ENCODE measurements at places on chromosomes 3 and 15.

DNA sequence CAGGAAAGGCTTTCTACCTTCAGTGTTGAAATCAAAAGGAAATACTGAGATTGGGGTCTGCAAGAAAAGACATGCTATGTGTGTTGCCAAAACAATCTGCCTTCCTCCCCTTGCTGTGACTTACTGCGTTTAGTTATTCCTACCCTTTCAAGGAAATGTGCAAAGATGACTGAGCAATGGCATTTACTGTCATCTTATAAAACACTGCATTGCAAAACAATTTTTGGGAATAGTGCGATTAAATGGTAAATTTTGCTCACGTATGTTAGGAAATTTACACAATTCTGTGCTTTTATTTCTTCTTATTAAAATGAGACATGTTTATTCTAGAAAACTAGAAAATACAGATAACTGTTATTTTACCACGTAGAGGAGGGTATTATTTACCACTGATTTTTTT lies 45.8 kb downstream of the PDE8A start:
- no peak for DNase-seq

GRCh38 chr3:109118584-109118983 lies 650 bp upstream of the MORC1 start:
- DNase-seq, result no peak

GRCh38 chr3:161940621-161940965 lies 444.0 kb downstream of the OTOL1 start:
- no peak for DNase-seq

- no peak for DNase-seq
Observed at GRCh38 chr3:123129092-123129491, 62.3 kb downstream of the PDIA5 start.

- DNase-seq, result peak; percentile 91
Observed at GRCh38 chr3:51975852-51976549, 1.1 kb downstream of the ABHD14A start.

GRCh38 chr15:73560501-73561117 lies 72.6 kb downstream of the NPTN start:
- DNase-seq, result no peak

DNA sequence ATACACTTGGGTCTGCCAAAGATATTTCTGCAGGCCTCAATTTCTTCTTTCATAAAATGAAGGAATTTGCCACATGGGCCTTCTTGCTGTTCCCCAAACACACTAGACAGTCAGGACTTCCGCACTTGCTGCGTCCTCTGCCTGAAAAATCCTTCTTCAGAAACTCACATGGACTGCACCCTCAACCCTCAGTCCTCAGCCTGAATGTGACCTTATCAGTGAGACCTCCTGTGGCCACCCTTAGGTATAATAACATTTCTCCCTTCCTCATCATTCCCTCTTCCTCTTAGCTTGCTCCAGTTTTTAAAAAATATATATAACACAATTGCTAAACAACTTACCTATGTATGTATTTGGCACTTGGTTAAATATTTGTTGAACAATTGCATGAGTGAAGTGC lies 257.5 kb downstream of the MFSD1 start:
- DNase-seq, result no peak

GRCh38 chr15:80887148-80887547 lies 102.5 kb downstream of the MESD start:
- no peak for DNase-seq

GRCh38 chr3:160291909-160292299 lies 66.7 kb downstream of the C3orf80 start:
- no peak for DNase-seq

GRCh38 chr3:127059072-127059471 lies 76.2 kb downstream of the PLXNA1 start:
- no peak for DNase-seq

GRCh38 chr3:59885101-59885500 lies 835.3 kb upstream of the CFAP20DC start:
- DNase-seq, result no peak

- DNase-seq, result no peak
Observed at GRCh38 chr15:97082830-97083229, 752.3 kb downstream of the NR2F2 start.

DNA sequence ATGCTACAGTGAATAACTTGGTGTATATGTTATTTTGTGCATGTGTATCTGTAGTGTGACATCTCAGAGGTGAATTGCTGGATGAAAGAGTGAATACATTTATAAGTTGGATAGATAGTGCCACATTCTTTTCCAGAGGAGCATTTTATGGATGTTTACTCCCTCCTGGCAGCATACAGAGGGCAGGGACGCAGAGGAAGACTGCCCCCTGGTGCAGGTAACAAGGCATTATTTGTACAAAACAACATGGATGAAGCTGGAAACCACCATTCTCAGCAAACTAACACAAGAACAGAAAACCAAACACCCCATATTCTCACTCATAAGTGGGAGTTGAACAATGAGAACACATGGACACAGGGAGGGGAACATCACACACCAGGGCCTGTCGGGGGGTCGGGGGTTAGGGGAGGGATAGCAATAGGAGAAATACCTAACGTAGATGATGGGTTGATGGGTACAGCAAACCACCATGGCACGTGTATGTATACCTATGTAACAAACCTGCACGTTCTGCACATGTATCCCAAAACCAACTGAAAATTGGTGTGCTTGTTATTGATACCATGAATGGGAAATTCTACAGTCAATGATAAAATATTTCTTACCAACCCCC lies 57.9 kb upstream of the CTXND1 start:
- DNase-seq, result no peak

DNA sequence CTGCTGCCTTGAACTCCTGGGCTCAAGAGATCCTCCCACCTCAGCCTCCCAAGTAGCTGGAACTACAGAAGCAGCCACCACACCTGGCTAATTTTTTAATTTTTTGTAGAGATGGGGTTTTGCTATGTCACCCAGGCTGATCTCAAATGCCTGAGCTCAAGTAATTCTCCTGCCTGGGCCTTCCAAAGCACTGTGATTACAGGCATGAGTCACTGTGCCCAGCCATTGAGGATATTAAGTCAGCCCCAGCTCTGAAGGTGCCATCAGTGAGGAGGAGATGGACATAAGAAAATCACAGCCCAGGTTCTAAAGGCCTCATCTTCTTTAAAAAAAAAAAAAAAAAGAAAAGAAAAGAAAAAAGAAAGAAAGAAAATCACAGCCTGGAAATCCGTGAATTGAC lies 26.6 kb upstream of the PSTPIP1 start:
- no peak for DNase-seq

DNA sequence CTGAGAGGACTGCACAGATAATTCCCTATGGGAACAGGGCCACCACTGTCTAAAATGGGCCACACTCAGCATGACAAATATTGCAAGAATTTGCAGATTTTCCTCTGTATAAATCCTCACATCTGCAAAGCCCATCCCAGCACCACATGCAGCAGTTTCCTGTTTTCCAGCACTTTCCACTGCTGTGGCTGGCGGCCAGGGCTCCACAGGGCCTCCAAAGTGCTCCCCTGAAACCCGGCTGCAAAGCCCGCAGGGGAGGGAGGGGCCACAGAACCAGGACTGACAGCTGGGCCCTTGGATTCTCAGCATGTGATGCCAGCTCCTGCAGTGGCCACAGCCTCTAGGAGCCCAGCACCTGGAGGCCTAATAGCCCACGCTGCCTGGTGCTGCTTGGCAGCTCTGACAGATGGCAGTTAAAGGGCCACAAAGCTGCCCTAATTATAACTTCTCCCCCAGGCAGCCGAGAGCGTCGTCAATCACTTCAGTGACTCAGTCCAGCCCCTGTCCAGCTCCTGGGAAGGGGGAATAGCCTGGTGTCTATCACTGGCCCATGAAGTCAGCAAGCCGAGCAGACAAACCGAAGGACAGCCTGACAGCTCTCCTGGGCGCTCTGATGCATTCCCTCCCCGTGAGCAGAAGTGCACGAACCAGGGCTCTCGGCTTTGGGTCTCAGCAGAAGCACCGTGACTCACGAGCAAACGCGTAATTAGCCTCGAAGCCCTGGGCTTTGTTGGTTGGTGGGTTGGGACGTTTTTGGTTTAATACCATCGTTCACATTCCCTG lies 4.7 kb downstream of the LRRC15 start:
- DNase-seq, result peak; percentile 93

DNA sequence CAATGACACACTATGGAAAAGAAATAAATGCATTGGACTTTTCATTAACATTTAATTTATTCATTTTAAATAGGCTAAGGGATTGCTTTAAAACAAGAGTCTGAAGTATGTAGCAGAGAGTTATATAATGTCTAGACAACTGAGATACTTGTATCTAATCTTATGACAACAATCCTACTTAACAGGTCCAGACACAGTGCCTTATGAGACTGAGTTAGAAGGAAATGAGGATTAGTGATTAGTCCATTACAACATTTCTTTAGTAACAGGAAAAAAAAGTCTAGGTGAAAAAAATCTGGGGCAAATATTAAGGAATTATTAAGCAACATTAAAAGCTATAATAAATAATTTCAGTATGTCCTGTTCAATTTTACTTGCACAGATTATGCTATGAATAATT lies 140.6 kb downstream of the MEIS2 start:
- DNase-seq, result no peak

DNA sequence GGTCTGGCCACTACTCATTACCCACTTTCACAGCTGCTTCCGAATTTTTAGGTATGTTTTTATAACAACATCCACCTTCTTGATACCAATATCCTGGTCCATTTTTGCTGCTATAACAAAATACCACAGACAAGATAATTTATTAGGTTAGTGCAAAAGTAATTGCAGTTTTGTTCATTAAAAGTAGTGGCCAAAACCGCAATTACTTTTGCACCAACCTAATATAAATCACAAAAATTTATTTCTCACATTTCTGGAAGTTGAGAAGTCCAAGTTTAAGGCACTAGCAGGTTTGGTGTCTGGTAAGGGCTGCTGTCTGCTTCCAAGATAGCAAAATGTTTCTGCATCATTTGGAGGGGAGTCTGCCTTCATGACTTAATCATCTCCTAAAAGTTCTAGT lies 624.7 kb upstream of the ALCAM start:
- DNase-seq, result no peak

GRCh38 chr15:71892335-71892734 lies 82.0 kb downstream of the NR2E3 start:
- DNase-seq, result no peak

GRCh38 chr15:89003865-89004725 lies 84.2 kb upstream of the ABHD2 start:
- no peak for DNase-seq
